ENCODE measurements at places on chromosomes 2 and 18. TPM values are rescaled to one million over a fixed set of nuclear protein-coding genes. Genes with fewer than 3 reads are reported as not detected.

Gene BMP10
- total RNA-seq: not detected

Gene IL36RN
- not detected for total RNA-seq

Gene NLRC4
- 0.11 TPM for total RNA-seq

Gene CCDC141
- total RNA-seq: 8.2 TPM

Gene CAPG
- 38.5 TPM for total RNA-seq

Gene SUCLG1
- total RNA-seq: 46.6 TPM

Gene SERPINB8
- total RNA-seq: 16.3 TPM

DNA sequence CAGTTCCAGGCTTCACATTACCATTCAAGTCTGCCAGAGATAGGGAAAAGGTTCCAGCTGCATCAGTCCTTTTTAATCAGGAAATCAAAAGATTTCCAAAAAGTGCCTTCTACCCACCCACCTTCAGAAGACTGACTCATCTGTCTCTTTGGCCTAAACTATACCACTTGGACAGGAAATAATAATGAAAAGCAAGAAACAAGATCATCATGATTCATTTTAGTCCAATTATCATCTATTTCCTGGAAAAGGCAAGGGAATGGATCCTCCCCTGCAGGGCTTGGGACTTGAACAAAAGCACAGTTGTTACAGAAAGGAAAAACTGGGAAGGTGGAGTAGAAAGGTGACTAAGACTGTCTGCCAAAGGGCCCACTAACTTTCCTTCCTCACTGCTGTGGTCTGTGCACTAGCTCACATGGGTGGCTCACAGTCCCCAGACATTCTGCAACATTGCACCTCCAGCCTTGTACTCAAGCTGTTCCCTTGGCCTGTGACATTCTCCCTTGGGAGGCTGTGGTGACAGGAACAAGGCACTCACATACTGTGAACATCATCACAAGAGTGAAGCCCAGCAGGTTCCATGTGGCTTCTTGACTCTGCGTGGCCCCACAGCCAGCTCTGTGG, 75.3 kb downstream of the VSNL1 start:
- no peak for DNase-seq
- no peak overlapping the region for H3K27ac ChIP-seq
- no peaks in the 10 kb centered on the region for H3K36me3 ChIP-seq

DNA sequence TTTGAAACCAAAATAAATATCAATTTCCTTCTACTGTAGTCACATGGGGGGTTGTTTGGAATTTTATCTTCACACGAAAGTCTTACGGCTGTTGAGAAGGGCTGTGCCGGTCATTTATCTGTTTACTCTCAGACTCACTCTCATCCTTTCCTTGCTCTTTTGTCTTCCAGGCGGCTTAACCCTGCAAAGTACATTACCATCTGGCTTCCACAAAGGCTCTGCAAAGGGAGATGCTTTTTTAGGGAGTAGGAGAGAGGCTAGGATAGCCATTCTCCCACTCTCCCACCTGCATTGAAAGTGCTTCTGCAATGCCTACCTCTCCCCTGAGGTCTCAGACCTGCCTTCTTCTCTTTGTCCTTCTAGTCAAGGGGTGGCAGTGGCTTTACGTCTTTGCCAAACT, 247.6 kb downstream of the MEIS1 start:
- DNase-seq: no peak
- no peak overlapping the region for H3K4me3 ChIP-seq
- no peaks in the 10 kb centered on the region for H3K36me3 ChIP-seq
- no peaks in the 10 kb centered on the region for H3K27me3 ChIP-seq

DNA sequence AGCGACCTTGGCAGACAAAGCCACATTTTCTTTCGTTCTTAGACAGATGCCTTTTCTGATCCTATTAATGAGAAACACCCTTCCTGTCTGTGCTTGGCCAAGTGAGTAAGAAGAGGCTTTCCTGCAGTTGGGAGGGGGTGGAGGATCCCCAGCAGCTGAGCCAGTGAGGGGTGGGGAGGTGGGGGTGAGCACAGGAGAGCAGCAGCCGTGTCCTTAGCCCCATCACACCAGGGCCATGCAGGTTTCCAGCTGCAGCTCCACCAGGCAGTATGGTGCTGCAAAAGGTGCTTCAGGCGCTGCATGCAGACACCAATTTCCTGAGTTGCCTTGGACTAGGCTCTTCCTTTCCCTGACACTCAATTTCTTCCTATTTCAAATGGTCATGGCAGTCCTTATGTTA, 123.3 kb upstream of the SIX2 start:
- H3K27ac ChIP-seq: no peak overlapping the region
- no peaks in the 10 kb centered on the region for H3K4me1 ChIP-seq
- DNase-seq: no peak

GRCh38 chr2:206521115-206521514, 77.8 kb downstream of the ADAM23 start:
- no peaks in the 10 kb centered on the region for H3K27me3 ChIP-seq
- no peaks in the 10 kb centered on the region for H3K4me1 ChIP-seq
- no peak overlapping the region for H3K27ac ChIP-seq
- H3K36me3 ChIP-seq: no peaks in the 10 kb centered on the region
- no peak for DNase-seq

DNA sequence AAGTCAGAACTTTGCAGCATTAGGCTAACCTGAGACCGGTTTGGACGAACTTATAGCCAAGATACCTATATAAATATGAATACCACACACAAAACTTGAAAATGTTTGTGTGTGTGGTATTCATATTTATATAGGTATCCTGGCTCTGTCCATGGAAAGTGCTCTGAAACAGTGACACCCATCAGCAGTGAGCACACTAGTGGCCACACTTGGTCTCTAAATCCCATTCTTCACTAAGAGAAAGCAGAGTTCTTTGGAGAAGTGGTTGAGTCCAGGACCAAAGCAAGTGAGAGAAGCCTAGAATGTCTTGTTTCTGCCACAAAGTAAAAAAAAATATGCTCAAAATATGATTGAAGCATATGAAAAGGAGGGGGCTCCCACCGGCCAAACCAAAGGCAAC, 146.5 kb downstream of the TWIST2 start:
- no peaks in the 10 kb centered on the region for H3K36me3 ChIP-seq
- H3K4me1 ChIP-seq: no peaks in the 10 kb centered on the region
- no peaks in the 10 kb centered on the region for H3K27me3 ChIP-seq
- DNase-seq: no peak

- H3K36me3 ChIP-seq: no peaks in the 10 kb centered on the region
- H3K27me3 ChIP-seq: no peaks in the 10 kb centered on the region
- no peak for DNase-seq
Observed at GRCh38 chr2:84158605-84159004, 300.5 kb downstream of the SUCLG1 start.

GRCh38 chr2:6966446-6966940, 49.3 kb downstream of the RNF144A start:
- H3K27ac ChIP-seq: no peak overlapping the region
- H3K27me3 ChIP-seq: no peaks in the 10 kb centered on the region
- no peaks in the 10 kb centered on the region for H3K4me1 ChIP-seq

DNA sequence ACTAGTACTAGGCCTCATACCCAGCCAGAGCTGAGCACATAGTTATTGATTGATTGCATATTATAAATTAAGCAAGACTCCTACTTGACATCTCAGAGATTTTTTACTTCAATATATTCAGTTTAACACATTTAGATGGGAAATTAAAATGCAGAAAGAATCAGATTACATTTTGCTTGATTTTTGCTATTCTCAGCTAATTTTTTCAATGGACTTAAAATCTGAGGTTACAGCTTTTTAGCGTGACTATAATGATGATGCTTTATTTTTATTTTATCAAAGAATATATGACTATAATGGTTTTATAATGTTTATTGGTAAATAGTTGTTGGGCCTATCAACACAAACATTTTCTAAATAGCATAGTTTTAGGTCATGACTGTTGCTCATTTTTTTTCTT, 493.0 kb upstream of the CNTNAP5 start:
- no peak overlapping the region for H3K4me3 ChIP-seq
- no peaks in the 10 kb centered on the region for H3K4me1 ChIP-seq
- no peak overlapping the region for H3K27ac ChIP-seq
- no peaks in the 10 kb centered on the region for H3K27me3 ChIP-seq

- H3K27me3 ChIP-seq: no peaks in the 10 kb centered on the region
- DNase-seq: no peak
- H3K4me3 ChIP-seq: no peak overlapping the region
- no peaks in the 10 kb centered on the region for H3K4me1 ChIP-seq
Observed at GRCh38 chr2:228474466-228474865, 293.0 kb upstream of the SPHKAP start.

Data from CD4-positive, alpha-beta memory T cell (primary cell).